Diencephalon (tissue), 1 donor: ENCODE measurements at places on chromosomes 11 and 22. TPM values are rescaled to one million over a fixed set of nuclear protein-coding genes. Genes with fewer than 3 reads are reported as not detected.

The JHY gene
- 15.5 TPM for total RNA-seq

The ANGPTL5 gene
- 0.23 TPM for total RNA-seq

The SPTY2D1 gene
- 11.8 TPM for total RNA-seq

The KCNK7 gene
- not detected for total RNA-seq
